Stimulated activated CD8-positive, alpha-beta memory T cell treated with anti-CD3 and anti-CD28 coated beads, Interleukin-15, amount 100 ng/mL, for 24 hours (primary cell): ENCODE measurements at places on chromosomes 13 and 19.
A peak's percentile ranks its signal among the peaks of the same experiment; 100 is the strongest.

GRCh38 chr19:1407528-1408299 lies at the start of gene DAZAP1:
DAZAP1 (plus strand) TSS chr19:1407586; CDS start chr19:1407774, 188 bp downstream.
- DNase-seq = peak; percentile 23

DNA sequence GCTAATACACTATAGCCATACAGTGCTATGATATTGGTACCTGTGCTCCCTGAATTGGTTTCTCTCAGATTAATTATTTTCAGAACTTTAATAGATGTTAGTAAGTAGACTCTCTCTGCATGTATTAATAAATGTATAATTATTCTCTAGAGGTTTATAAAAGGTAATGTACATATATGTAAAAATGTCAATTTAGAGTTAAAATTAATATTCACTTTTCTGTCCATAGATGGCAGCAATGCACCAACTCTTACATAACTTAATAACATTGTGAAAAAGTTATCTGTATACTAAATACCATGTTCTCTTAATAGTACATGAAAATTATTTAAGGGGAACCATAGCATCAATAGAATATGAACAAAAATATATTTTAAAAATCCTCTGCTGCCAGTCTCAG lies 515.0 kb upstream of the KLHL1 start:
- no peak for DNase-seq

DNA sequence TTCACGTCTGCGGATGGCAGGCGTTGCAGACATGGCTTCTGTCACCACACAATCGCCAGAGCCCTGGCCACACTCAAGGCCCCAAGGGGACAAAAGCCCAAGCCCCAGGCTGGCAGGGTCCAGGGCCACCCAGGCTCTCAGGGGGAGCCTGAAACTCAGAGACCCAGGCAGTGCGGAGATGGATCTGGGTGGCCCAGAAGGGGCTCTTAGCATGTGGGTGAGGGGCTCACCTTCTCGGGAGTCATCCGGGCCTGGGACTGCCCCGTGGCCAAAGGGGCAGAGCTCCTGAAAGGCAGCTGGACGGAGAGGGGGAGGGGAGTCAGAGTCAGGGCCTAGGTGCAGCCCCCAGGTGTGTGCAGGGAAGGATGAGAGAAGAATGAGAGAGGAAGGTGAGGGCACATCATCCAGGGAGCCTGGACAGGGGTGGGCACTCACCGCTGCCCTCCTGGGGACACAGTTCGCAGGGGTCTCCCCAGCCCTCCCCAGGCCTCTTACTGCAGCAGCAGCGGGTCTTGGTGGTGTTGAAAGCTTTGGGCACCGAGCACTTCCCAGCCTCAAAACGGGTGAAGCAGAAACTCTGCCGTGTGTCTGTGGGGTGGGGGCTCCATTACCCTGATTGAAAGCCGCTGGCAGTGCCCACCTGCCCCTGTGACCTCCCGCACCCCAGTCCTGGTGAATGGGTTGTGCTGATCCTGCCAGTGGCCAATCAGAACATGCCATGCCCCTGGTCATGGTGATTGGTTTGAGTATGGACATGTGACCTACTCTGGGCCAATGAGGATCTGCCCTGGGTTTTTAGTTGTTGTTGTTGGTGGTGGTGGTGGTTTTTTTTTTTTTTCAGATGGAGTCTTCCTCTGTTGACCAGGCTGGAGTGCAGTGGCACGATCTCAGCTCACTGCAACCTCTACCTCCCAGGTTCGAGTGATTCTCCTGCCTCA lies 37.4 kb downstream of the CCL25 start:
- no peak for DNase-seq

DNA sequence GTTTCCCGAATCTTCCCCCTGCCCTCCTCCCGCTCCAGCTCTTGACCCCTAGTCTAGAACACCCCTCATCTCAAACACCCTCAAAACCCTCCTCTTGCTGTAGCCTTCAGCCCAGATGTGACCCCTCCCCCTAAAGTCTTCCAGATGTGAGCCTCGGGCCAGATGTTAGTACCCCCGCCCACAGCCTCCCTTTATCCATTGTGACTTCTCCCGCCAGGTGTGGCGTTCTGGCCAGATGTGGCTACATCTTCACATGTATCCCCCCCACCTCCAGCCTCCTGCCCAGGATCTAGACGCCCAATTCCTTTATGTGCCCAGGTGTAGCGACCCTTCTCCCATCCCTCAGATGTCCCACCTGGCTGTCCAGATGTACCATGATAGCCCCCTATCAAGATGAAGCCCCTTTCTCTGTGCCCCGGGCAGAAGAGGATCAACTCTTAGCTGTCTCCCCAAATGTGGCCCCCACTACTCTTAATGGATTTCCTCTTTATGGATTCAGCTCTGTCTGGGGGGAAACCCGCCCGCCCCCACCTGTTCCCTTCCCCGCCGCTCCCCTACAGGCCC lies 517 bp upstream of the LTBP4 start:
- DNase-seq = no peak

DNA sequence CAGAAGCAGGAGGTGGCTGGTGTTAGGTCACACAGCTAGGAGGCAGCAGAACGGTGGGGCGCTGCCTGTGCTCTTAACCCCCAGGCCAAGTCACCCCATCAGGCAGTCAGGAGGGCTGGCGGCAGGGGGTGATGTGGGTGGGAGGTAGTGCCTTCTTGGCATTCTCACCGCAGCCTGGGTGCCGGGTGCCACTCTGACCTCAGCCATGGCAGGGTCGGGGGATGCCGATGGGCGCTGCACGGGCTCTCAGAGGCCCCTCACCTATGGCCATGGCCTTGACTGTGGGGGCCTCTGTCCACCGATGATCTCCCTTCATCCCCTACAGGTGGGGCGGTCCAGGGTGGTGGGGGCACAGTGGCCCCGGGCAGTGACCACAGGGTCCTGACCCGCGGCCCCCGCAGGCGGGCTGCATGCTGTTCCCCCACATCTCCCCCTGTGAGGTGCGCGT lies 5.6 kb downstream of the PTOV1 start:
- no peak for DNase-seq

GRCh38 chr13:72500851-72501250 lies 226.6 kb downstream of the MZT1 start:
- DNase-seq = no peak

GRCh38 chr19:16180611-16181010 lies 4.6 kb upstream of the FAM32A start:
- no peak for DNase-seq

DNA sequence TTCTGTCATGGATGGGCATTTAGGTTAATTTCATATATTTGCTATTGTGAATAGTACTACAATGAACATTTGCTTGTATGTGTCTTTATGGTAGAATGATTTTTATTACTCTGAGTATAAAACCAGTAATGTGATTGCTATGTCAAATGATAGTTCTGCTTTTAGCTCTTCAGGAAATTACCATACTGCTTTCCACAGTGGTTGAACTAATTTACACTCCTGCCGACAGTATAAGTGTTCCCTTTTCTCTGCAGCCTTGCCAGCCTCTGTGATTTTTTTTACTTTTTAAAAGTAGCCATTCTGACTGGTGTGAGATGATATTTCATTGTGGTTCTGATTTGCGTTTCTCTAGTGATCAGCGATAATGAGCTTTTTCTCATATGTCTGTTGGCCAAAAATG lies 6.5 kb downstream of the SIGLEC7 start:
- no peak for DNase-seq

DNA sequence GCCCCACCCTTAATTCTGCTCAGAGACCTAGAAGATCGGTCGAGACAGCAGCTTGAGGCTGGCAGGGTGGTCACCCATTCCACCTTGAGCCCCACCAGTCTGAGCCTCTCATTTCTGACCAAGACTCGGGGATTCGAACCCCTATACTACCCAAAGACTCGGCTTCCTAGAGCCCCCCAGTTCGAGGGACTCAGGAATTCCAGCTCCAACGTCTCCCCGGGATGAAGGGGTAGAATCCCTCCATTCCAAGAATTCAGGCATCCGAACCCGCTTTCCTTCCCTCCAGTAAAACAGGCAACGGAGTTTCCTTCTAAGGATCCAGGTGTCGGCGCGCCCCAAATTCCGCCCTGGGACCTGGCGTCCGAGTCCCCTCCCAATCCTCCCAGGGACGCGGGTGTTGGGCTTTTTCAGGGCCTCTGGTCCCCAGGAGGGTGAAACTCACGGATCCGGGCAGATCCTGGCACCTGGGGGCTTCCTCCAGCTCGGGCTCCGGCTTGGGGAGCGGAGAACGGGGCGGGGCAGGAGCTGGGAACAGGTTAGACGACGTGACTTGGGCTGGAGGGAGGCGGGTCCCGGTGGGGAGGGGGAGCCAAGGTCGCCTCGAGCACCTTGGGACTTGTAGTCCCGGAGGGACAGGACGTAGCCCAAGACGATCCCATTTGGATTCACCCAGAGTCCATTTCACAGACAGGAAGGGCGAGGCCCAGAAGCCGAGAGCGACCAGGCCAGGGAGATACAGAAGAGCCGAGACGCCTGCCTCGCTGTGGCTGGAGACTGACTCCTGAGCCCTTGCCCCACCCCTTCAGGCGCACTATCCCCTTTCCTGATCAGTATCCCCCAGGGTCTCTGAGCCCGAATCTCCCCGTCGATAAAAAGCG lies at the start of gene PPP1R13L:
TSS of gene PPP1R13L (minus strand) at position 513 of the 878 bp plus-strand sequence. CDS start 6,751 bp downstream, outside the sequence.
- DNase-seq = no peak

DNA sequence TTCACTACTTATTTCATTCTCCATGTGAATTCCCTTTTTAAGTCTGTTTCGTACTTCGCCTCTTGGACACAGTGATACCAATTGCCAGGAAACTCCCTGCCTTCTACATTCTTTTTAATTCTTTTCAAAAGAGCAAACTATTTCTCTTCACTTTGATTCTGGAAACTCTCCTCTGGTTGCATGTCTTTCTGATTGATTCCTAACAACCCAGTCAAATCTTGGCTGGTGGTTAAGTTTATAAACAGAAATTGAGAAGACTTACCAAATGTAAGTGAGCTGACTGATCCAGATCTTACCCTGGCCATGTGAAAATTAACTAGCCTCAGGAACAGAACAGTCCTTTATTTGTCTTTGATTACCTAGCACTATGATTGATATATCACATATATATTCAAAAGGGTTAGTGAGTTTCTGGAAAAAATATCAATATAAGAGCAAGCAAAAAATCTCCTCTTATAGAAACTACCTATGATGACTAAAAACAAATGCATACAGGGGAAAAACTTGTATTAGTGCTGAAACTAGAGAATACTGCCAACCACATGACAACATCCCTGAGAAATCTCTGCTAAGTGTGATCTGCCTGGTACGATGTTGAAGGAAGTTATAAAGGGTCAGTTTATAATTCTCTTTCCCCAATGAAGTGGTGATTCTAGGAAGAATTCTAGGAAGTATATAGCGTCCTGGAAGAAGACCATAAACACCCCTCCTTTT lies 152.6 kb upstream of the HTR2A start:
- no peak for DNase-seq

GRCh38 chr19:14449321-14449720 lies 16.2 kb downstream of the PKN1 start:
- no peak for DNase-seq

DNA sequence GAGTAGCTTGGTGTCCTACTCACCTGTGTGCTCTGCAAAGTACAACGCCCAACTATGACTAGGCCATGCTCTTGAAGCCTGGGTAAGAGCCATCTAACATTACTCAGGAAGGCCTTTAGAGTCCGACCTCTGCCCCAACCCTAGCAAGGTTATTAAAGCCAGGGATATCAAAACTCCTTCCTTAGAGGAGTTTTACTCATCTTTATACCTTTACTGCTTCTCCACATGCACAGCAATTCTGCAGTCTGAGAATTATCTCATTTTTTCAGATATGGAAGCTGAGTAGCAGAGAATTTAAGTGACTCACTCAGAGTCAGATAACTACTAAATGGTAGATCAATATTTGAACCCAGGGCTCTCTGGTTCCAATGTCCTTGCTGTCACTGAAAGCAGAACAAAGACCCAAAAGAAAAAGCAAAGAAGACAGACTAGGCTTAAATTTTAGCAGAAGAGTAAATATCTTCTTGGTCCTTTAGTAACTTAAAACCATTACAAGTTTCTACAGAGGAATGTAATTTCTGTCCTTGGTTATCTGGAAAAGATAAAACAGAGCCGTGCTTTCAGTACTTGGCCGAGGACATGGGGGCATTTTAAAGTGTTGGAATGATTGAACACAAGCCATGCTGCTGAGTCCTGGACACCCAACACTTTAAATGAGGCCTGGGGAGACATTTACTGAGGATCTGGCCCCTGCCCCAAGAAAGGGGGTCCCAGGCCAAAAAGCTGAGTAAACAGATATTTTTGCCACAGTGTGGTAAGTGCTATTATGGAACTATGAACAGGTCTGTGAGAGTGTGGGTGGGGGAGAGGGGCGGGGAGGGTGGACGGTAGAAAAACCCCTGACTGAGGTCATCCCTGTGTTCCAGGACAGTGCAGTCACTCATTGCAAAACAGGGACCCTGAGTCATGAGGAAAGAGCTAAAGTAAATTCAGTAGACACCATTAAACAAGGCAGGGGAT lies 18.4 kb upstream of the KPNA3 start:
- no peak for DNase-seq

DNA sequence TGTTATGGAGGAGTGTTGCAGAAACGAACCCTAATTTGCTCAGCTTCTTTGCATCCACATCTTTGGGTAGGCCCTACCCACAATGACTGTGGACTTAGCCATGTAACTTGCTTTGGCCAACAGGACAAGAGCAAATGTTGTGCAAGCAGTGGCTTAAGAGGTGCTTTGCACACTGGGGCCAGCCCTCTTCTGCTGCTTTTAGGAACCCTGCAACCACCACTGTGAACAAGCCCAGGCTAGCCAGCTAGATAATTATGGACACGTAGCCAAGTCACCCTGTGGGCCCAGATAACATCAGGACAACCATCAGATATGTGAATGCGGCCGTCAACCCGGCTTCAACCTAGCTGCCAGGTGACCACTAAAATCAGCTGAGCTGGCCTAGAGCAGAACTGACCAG lies 17.1 kb downstream of the C19orf47 start:
- no peak for DNase-seq

- DNase-seq = no peak
These were observed 104.1 kb downstream of the NDFIP2 start for GRCh38 chr13:79585033-79585432.

DNA sequence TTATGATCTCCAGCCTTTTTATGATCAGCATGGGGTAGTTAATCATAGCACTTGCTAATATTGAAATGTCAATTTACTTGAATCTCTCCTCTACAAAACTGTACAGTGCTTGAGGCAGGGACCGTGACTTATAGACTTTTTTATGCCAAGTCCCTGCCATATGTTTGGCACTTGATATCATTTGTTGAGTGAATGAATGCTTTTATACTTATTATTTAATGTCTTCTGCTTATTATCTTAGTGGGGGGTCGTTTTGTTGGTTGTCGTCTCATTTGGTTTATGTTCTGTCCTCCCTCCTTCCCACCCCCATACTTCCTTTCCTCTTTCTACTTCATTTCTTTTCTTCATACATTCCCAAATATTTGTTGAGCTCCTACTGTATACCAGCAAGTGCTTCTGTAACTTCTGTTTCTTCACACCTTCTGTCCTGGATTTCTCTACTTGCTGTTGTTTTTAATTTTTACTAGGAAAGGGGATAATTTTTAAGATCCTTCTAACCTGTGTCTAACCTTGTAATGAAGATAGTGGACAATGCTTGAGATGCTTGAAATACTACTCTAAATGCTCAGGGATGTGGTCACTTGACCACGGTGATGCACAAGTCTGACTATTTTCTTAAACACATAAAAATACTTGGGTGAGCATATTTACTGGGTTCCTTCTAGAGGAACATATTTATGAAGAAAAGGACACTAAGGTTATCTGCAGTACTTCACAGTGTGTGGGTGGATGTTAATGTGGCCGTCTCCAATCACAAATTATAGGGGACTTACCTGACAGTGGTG lies 223.8 kb downstream of the TDRD3 start:
- no peak for DNase-seq

- no peak for DNase-seq
These were observed 7.9 kb downstream of the NAPA start for GRCh38 chr19:47507012-47507411.

- no peak for DNase-seq
These were observed 29.4 kb downstream of the ANKRD10 start for GRCh38 chr13:110885516-110885915.

- no peak for DNase-seq
These were observed 43.8 kb downstream of the CCDC122 start for GRCh38 chr13:43835701-43836100.
